CD4-positive, alpha-beta T cell treated with Interleukin-6 for 4 hours (primary cell): ENCODE measurements at places on chromosomes 3 and 15.

DNA sequence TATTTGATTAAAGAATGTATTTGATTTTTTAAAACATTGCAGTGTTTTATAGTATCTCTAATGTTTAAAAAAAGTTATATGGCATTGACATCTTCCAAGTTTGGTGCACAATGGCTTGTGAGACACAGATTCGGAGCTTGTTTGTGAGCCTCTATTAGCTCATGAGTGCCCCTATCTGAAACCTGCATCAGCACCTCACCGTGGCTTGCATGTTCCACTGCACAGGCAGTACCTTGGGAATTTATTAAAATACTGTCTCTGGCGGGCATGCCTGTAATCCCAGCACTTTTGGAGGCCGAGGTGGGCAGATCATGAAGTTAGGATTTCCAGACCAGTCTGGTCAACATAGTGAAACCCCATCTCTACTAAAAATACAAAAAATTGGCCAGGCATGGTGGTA lies 6.8 kb upstream of the RTP2 start:
- no peak for DNase-seq

DNA sequence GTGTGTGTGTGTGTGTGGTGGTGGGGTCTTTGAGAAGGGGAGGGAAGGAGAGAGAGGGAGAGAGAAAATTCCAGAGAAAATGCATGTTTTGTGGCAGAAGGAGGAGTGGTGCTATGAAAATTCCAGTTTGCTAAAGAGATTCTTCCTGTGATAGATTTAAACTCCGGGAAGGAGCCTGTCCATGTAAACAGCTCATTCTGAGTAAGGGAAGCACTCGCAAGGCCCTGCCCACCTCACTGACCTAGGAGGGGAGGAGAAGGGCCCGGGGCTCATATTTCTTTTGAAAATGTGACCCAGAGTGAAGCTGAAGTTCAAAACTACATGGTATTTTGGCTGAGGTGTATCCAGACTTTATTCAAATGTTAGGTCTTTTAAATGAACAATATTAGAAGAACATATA lies 41.3 kb downstream of the ADAMTSL3 start:
- DNase-seq: no peak

DNA sequence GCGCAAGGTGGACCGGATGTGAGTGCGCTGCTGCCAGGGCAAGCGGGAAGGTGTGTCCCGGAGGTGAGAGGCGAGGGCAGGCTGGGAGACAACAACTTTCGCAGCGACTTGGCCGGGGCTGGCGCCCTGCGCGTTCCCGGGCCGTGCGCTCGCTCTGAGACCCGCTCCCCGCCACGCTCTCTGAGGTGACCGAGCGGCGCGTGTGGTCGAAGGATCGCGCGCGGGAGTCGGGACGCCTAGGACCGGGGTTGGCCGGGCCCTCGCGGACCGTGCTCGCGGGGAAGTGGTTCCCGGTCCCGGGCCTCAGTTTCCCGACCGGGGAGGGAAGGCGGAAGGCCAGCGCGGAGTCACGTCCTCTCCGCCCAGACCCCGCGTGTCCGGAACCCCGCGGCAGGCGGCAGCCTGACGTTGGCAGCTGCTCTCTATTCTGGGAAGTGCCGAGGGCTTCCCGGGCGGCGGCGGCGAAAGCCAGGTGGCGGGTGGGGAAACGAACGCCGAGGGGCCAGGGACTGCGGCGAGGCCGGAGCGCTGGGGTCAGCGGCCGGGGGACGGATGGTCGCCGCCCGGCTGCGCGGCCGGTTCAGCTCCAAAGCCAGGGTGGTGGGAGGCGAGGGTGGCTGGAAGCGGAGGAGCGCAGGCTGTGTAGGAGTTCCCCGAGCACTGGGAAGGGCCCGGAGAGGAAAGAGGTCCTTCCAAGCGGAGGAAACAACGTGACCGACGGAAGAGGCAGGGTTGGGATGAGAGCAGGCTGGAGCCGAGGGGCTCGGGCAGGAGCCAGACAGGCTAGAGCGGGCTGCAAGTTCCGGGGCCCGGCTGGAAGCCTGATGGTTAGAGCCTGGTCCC lies 1.0 kb upstream of the IGF2BP2 start:
- DNase-seq: peak; percentile 41

GRCh38 chr3:48364840-48365239 lies 7.2 kb upstream of the FBXW12 start:
- no peak for DNase-seq

DNA sequence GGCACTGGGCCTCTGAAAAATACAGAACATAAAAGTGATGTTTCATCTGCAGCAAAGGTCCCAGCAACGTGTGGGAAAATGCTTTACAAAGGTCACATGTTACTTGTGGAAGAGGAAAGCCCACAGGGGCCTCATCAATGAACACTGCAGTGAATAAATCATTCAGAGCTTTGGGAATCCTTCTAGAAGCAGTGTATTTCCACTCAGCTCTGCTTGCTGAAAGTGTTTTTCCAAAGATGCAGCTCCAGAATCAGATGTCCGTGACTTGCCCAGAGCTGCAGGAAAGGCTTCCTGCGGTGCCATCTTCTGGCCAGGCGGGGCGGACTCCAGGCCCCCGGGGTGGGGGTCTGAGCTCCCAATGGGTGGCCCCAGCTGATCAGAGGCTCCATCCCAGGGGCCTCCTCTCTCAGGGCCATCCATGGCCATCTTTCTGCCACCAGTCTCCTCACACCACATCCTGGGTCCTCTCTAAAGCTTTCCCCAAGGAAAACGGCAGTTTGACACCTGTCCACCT lies 81.5 kb downstream of the C3orf70 start:
- no peak for DNase-seq

- no peak for DNase-seq
Observed at GRCh38 chr15:35305946-35306345, 220.9 kb upstream of the NANOGP8 start.

DNA sequence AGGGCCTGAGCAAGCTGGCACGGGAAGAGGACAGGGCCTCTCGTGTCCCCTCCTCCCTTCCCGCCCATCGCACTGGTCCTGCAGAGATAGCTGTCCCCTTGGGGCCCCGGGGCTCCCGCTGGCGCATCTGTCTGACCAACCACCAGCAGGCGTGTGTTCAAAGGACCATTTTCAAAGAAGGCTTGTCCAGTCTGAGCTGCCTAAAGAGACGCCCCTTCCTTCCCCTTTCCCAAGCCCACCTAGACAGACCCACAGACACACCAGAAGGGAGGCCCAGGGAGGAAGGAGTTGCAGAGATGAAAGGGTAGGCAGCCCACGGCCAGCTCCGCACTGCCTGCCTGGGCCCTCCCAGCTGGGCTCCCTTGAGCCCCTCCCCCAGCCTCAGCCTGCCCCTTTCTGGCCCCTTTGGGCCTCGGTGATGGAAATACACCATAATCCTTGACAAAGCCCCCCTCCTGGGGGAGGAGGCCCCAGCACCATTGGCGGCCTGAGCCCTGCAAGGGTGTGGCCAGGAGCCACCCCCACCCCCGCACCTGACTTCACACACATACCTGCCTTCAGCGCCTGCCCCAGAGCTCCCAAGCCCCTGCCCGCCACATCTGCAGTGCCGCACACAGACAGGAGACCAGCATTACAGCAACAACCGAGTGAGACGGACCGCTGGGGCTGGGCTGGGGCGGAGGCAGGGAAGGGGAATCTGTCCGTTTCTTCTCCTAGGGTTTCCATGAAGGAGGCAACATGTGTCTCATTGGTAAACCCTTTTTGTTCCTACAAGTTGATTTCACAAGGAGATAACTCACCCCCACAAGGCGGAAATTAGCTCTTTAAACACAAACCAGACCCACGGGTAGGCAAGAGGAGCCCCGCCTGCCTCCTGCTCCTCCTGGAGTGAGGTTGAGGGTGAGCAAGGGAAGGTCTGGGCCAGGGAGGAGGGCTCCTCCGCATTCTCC lies at the start of gene STRA6:
TSS of gene STRA6 (minus strand) at position 336 of the 950 bp plus-strand sequence. CDS start 520 bp downstream, outside the sequence.
- DNase-seq: no peak

GRCh38 chr3:42635111-42635510 lies 18.4 kb upstream of the ZBTB47 start:
- no peak for DNase-seq
